ENCODE measurements at places on chromosomes 6 and 20.

DNA sequence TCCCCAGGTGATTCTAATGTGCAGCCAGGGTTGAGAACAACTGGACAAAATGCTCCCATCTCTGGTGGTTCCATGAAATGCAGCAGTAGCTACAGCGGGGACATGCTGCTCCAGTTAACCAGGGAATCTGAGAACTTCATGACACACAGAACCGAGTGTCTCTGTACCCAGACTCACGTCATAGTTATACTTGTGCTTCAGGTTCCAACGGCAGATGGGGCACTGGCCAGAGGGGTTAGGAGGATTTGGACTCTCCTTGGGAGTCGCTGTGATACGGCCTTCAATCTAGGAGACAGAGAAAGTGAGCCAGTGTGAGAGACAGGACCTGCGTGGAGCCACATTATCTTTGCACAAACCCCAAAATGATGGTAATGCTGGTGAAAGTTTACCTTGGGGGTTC, 9.2 kb downstream of the MRPS18A start:
- no peak for DNase-seq

- peak; percentile 85 for DNase-seq
These were observed 48.3 kb downstream of the ATXN1 start for GRCh38 chr6:16712931-16713484.

DNA sequence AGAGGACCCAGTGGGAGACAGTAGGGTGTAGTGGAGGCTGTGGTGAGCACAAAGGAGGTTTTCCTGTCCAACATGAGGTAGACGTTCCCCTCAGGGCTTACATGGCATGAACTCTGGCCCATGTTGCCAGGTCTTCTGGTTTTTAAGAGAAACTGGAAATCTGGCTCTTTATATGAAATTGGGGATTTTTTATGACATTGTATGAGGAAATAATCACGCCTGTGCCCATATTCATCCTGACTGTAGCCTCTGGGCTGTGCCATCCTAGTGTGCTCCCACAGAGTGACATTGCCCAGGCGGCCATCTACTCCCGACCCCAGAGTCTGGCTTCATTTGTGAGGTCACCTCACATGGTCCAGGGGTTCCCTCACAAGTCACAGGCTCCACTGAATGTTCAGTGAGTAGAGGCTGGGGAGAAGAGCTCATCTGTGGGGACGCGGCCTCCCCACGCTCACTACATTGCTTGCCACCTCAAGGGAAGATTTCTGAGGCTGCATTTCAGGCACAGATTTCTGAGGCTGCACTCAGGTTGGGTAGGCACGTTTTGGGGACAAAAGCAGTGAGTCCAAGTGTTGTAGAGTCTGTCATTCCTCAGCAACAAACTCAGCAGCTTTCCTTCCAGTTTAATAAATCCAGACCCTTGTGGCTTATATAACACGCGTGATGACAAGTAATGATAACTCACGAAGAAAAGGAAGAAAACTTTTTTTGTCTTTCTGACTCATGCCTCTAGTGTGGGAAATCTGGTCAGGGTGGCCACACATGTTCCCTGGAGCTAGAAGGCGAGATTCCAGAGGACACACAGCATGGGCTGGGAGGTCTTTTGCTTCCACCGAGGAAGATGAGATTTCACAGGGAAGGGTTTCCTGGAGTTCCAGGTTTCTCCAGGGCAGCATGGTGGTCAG, 41.7 kb downstream of the SLC24A3 start:
- DNase-seq, result no peak

DNA sequence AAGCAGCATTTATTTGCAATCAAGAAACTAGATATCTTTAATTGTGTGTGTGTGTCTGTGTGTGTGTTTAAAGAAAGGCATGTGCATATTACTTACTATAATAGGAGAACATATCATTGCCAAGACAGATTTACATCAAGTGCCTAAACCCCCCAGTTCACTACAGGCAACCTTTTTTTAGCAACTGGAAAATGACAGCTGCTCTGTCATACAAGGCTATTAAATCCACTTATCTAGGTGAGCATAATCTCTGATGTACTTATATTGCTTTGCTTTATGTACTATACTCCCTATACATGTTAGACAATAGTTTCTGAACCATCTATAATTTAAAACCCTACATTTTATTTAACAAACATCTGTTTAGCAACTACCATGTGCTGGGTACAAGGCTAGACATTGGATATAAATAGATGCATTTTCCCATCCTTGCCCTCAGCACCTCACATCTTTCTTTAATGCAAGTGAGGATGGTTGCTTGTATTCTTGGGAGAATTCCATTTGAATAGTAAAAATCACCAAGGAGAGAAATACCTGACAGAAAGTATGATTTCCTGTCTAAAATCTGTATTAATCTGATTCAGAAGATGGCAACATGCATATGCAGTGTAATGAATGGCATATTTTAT, 398.3 kb downstream of the LAMA2 start:
- no peak for DNase-seq

- DNase-seq, result no peak
These were observed 11.5 kb upstream of the PDYN start for GRCh38 chr20:2005359-2005758.

DNA sequence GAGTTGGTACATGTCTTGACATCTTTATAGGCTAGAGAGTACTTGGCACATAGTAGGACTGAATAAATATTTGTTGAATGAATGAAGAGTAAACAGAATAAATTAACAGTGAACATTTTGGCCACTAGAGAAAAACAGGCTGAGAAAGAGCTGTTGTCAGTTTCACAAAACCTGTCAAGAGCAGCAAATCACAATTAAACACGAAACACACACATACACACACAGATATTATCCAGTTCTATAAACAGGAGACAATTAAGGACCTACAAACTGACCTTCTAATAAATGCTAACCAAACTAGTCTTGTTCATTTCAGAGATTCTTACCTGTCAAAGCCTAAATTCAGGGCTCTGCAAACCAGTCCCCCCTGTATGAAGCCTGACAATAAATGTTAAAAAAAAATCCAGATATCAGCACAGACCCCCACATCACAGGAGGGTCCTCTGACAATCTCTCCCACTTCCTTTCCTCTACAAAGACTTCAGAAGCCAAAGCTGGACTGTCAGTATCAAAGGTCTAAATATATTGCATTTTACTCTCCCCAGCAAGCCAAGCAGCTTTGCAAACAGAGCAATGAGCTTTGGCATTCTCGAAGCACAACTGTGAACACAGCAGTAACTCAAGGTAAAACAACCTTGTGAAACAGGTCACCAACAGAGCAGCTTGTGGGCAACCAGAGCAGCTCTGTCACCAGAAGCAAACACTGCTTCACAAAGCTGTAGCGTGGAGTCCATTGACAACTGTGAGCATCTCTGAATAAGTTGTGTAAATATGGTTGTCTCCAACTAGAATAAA, 229.9 kb downstream of the TBXT start:
- DNase-seq, result no peak

DNA sequence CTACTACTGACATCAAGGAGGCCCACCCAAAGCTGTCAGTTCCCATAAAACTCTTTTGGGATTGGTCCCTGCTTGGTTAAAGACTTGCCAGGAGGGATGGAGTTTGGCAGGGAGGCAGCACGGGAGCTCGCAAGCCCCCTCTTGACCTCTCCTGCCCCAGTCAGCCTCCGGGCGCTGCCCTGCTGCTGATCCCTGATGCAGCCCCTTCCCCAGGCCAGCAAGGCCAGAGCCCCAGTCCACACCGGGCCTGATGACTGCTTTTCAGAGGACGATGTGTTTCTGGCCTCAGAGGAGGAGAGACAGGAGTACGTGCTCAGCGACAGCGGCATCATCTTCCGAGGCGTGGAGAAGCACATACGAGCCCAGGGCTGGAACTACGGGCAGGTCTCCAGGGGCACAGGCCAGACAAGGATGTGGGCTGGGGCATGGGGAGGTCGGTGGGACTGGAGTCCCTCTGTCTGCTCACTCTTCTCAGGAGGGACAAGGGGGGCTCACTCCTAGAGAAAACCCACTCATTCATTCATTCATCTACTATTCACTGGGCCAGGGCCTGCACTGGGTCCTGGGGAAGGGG, 15.6 kb downstream of the TGM6 start:
- no peak for DNase-seq

DNA sequence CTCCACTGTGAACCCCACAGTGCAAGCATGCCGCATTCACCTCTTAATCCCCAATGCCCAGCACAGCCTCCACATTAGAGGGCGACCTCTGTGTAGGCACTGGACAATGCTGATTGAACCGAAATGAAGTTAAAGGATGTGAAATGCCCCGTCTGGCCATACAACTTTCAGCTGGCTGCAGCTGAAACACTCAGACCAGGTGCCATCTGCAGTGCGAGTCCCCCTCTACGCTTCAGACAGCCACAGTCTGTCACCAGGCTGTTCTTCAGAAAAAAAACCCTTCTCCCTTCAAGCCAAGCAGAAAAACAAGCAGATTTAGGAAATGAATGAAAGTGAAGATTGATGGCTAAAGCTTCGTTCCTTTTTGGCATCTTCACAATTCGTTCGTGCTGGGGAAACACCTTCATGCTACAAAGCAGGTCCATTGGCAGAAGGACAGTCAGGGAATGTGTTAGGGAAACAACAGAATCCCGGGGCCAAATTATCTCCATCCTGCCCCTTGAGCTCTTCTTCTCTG, 44.7 kb downstream of the TNFAIP3 start:
- no peak for DNase-seq

GRCh38 chr6:56401477-56402070, 154.2 kb upstream of the COL21A1 start:
- DNase-seq, result no peak

DNA sequence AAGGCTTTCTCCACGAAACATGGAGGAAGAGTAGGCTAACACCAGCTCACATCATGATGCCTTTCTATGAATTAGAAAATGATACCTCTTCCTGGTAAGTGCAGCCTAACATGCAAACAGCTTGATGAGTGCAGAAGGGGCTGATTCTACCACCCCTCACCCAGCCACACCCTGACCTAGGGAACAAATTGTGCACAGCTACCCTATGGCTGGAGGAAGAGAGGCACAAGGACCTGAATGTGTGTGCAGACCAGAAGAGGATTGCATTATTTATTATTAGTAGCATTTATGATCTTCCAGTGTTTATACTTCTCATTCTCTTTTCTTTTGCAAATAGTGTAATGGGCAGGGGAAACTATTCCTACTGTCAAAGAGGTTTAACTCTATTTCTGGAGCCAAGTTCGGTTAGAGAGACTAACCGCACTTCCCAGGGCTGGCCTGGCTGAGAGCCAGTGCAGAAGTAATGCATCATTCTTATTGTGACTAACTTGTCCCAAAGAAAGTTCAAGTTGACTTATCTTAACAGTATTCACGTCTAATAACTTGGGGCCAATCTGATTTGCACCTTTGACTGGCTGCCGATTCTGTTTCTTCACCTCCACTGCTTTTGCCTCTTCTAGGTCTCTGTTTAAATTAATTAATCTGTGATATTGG, 237.5 kb downstream of the CD83 start:
- DNase-seq, result no peak

GRCh38 chr6:104710543-104711335, 149.0 kb downstream of the HACE1 start:
- no peak for DNase-seq

DNA sequence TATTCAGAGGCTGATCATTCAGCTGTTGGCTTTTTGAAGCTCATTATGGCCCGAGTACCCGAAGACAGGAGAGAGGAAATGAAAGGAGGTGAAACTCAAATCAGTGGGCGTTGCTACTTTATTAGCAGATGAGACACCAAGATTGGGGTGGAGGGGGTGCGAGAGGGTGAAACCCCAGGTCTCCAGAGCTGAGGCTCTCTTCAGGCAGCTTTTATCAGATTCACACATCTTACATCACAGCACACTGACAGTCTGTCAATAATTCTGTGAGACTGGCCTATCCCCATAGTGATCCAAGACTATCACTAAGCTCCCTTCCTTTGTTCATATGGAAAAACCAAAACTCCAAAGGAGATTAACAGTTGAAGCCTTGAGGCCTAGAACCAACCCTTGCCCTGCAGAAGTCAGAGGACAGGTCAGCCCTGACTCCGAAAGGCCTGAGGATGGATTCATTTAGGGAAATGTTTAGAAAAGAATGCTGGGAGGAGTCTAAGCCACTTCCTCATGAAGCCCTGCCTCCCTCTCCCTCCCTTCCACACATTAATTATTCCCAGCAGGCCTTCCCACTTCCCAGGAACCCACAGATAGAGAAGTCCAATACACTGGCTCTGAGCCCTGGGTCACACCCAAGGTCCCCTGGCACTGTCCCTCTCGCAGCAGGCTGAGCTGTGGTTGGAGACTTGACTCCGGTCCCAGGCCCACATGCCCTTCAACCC, 23.2 kb downstream of the TRERF1 start:
- DNase-seq, result no peak

DNA sequence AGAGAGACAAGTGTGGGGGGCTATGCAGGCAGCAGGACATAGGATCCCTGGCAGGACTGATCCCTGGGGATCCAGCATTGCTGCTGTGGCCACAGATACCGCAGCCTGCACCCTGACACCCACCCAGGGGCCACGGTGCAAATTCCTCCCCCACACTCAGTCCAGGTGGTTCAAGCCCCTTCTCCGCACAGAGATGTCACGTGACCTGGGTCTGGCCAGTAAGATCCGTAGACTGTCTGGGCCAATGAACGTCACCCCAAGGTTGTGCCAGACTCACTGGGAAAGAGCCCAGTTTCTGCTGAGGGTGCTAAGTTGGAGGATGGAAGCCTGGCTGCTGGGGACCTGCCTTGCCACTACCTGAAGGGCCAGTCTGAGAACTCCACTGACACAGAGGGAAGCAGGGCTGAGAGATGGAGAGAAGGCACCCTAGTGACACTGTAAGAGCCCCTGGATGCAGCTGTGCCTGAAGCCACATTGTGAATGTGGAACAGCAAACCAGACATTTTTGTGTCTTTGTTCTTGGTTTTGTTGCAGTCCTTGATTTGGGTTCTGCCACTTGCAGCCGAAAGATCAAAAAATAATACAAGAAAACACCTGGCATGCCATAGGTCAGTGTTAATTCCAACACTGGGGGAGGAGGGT, 228.6 kb downstream of the PREX1 start:
- DNase-seq, result no peak

- no peak for DNase-seq
These were observed 337.6 kb downstream of the BTBD9 start for GRCh38 chr6:38302081-38302480.

GRCh38 chr20:18138266-18138582, 561 bp downstream of the KAT14 start:
- no peak for DNase-seq

GRCh38 chr20:61938839-61939690, 126.6 kb downstream of the TAF4 start:
- no peak for DNase-seq

DNA sequence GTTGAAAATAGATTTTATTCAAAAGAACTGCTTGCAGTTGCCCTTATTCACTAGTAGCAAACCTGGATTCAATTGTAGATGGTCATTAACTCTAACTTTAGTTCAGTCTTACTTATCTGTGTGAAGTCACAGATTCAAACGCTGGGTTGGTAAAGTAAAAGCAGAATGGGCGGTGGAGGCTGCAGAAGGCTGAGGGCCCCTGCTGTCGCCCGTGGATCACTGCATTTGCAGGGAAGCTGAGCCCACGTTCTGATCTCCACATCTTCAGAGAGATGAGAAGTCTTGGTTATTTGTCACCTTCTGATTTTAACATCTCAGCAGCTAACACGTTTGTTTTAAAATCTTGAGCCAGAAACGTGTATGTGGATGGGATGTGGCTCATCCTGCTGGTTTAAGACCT, 75.1 kb downstream of the SNX9 start:
- no peak for DNase-seq
